ENCODE measurements at places on chromosomes 6 and 20.

- peak; percentile 14 for DNase-seq
Measured at GRCh38 chr6:32941214-32941768, 463 bp upstream of the HLA-DMB start.

- no peak for DNase-seq
Measured at GRCh38 chr6:145626857-145627256, 108.5 kb downstream of the EPM2A start.

- DNase-seq, result no peak
Measured at GRCh38 chr6:2526766-2527165, 224.0 kb downstream of the MYLK4 start.

- no peak for DNase-seq
Measured at GRCh38 chr20:32510120-32510600, 75.0 kb downstream of the NOL4L start.

DNA sequence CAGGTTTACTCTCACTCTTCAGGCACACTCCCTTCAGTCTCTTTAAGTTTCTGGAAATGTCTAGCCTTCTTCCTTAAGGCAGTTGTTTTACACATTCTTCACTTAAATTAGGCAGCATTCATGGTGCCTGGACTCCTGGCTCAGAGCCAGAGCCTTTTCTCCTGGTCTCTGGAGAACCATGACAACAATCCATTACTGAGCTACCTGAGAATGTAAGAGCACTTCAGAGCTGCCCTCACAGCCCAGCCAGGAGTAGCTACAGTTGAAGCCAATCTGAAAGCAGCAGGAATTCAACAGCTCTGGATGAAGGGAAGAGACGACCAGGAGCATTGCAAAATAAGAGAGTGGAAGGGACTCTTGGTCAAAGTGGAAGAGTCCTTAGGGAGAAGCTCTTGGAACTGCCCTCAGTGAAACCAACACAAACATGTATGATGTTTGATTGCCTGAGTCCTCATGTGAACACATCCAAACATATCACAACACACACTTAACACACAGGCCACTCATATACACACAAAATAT is 416.8 kb upstream of the SPTLC3 start:
- DNase-seq, result no peak

DNA sequence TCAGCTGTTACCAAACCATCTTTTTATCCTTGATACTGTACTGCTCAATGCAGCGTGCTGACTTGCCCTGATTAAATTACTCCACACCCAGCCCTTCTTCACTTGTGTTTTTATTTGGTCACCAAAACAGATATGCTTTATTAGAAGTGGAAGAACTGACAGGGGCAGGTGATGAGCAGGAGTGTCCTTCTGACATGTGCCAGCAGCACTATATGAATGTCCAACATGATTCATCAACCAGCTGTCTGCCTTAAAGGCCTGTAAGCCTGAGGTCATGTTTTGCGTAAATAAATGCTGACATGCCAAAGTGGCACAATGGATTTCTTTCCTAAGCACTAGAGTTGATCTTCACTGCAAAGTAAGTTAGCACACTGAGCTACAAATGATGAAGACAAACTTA is 15.4 kb downstream of the POPDC3 start:
- no peak for DNase-seq

DNA sequence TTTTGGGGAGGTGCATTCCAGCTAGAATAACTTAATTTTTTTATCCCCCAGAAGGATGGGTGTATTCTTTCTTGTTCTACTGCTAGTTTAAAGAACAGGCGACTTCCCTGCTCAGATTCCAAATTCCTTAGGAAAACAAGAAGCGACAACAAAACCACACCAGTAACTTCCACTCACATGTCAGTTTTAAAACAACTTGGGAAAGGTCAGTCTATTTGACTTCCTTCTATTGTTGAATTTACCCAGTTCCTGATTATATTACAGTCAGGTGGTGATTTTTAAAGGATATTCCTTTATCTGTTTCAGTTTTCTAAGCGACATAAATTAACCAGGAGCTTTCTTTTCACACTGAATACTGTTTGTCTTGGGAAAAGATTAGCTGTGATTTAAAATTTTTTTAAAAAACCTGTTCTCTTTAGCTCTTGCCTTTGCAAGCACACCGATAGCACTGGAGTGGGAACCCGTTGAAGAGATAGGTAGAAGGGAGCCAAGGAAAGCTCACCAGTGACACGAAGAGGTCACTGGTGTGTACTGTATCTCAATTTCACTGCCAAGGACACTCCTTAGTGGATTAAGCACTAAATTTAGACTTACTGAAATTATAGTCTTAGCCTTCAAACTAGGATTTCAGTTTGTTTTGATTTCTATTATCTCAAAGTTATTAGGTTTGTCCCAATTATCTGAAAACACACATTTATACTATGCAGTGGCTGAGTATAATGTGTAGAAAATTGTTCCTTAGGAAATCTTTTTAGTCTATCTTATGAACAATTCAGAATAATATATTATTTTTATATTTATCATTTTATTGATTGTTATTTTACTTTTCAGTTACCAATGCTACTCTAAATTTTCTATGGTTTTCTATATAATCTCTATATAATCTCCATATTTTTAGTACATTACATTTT is 22.3 kb downstream of the MARCKS start:
- DNase-seq, result no peak

- DNase-seq, result no peak
Measured at GRCh38 chr20:57660922-57661745, 40.9 kb upstream of the ZBP1 start.

Data from stimulated activated CD4-positive, alpha-beta T cell treated with anti-CD3 and anti-CD28 coated beads, Interleukin-12 subunit alpha, Interleukin-12 subunit beta, amount 100 ng/mL, for 24 hours (primary cell).